Stimulated activated CD8-positive, alpha-beta memory T cell treated with anti-CD3 and anti-CD28 coated beads, Interleukin-7, amount 100 ng/mL, for 1 hour (primary cell): ENCODE measurements at places on chromosomes 1 and 21.

GRCh38 chr1:89363638-89364536, at the start of gene GBP6:
Gene GBP6, plus strand, starts transcription at chr1:89364059. Its CDS starts 4,493 bp downstream, at chr1:89368552.
- no peak for DNase-seq

DNA sequence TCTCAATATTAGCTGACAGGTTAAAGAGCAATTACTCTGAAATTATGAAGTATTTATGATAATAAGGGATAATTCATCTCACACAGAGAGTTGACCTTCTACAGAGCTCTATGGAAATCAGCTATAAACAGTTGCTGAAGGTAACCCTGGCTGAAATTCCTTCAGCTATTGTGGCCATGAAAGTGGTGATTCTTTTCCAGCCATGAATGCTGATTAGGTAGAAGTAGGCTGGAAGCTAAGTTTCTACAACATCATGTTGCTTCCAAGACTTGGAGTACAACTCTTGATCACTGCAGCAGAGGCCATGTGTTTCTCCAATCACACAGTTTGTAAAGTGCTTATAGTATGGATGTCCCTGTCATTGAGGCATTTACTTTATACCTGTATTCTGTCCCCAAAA, 2128.9 kb downstream of the MRPL39 start:
- DNase-seq: no peak

DNA sequence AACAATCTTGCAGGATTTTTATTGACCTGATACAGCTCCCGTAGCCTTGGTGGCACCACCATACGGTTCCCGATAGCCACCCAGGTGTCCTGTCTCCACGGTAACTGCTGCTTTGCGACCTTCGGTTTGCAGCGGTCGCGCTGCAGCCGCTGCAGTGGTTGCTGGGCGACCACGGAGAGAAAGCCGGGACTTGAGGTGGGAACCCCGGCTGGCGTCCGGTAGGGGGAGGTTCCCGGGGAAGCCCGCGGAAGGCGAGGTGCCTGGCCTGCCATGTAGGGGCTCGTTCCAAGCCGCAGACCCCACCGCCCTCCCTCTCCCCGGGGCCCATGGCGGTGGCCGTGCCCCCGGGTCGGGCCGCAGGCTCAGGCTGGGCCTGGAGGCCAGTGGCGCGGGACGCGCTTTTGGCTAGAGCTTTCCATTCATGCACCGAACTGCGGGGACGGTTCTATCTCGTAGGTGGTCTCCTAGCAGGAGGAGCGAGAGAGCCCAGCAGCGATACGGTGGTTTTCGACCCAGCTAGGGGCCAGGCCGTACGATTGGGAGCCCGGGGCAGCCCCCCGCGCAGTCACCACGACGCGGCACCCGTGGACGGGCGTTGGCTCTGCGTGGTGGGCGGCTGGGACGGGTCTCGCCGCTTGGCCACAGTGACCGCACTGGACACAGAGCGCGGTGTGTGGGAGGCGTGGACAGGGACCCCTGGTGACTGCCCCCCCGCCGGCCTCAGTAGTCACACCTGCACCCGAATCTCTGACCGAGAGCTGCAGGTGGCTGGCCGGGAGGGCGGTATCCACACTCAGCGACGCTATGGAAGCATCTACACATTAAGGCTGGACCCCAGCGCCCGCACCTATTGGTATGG, at the start of gene KLHDC9:
TSS of gene KLHDC9 (plus strand) at position 152 of the 859 bp plus-strand sequence. CDS start at position 327, 175 bp downstream.
- peak; percentile 36 for DNase-seq

DNA sequence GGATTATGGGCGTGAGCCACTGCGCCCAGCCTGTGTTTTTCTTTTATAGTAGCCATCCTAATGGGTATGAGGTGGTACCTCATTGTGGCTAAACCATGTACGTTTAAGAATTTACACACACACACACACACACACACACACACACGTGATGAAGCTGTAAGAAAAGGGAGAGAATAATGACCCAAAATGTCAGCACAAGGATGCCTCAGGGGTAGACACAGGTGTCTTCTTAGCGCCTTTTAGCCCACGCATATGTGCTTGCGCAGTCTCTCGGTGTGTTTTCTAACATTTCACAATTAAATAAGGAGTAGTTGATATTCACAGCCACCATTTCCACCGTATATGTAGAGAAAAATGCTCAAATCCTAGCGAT, 782 bp upstream of the PFKL start:
- DNase-seq: no peak

DNA sequence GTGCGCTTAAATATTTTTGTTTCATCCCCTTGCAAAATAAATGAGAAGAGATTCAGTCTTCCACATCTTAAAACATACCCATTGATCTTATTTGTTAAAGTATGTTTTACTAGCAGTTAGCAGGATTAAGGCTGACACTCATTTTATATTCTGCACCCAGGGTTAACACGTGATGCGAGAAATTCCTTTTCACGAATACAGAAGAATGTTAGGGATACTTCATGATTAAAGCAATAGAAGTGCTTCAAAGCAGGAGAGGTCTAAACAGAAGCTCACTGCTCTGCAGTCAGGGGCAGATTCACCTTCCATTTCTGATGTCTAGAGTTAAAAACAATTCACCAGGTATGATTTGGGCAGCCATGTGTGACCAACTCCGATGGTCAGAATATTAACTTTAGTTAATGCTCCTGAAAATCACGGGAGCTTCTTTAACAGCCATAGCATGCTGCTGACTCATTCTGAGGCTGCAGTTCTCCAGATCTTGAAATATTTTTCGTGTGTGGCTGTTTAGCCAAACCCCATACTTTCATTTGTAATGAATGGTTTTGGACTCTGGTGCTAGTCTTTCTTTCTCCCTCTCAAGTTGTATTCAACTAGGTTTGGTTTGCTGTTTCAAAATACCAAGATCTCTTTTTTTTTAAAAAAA, 19.7 kb downstream of the BCAR3 start:
- DNase-seq: no peak

GRCh38 chr1:6783936-6784559, 1.2 kb upstream of the CAMTA1 start:
- no peak for DNase-seq

DNA sequence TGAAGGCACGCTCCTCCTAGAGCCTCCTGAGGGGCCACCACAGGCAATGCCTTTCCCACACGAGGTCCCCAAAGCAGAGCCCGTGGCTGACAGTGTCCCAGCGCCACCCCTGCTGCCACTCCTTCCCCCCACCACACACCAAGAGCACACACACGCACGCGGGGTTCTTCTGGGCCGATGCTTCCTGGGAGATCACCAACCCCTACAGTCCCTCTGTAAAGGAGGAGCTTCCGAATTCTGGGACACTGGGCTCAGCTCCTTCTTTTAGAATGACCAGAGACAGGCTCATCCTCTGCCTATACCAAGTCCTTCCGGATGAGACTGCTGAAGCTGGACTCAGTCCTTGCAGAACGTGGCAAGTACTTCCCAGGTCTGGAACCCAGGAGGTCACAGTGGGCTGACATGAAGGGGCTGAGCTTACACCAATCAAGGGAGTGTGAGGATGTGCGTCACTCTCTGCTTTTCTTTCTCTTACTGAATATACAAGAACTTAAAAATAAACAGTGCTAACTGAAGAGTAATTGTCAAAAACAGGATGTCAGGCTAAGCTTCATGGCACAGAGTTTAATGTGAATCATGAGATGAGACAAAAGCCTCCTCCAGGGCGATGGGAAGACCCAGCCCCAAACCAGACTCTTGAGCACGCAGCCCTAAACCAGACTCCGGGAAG, 12.7 kb downstream of the SSU72 start:
- DNase-seq: no peak

DNA sequence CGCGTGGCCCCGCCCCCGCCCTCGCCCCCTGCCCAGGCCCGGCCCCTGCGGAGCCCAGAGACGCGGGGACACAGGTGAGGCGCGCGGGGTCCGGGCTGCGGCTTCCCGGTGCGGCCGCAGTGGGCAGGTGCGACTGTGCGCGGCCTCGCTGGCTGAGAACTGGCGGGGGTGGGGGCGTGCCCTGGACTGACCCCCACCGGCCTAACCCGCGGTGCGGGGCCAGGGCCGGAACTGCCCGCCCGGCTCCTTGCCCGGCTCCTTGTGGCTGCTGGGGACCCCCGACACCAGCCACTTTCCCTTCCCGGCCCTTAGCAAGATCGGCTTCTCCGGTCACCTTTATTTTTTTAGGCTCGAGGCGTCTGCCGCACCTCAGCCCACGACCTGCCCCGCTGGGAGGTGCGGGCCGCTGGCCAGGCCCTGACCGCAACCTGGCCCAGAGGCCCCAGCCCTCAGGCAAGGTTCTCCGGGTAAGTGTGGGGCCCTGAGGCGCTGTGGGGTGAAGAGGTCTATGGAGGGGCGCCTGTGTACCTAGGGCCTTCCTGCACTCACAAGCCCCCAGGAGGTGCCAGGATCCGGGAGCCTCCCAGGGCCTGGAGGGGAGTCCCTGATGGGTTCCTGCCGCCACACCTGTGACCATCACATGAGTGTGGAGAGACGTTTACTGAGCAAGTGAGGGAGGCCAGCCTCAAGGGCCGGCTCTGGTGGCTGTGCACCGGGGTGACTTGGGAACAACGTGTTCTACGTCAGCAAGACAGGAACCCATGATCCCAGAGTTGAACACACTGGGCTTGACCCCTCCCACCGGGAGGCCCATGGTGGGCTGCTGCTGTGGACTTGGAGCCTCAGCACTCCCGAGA, at the start of gene SMIM1:
TSS of gene SMIM1 (plus strand) at position 35 of the 857 bp plus-strand sequence. CDS start 2,625 bp downstream, outside the sequence.
- no peak for DNase-seq

DNA sequence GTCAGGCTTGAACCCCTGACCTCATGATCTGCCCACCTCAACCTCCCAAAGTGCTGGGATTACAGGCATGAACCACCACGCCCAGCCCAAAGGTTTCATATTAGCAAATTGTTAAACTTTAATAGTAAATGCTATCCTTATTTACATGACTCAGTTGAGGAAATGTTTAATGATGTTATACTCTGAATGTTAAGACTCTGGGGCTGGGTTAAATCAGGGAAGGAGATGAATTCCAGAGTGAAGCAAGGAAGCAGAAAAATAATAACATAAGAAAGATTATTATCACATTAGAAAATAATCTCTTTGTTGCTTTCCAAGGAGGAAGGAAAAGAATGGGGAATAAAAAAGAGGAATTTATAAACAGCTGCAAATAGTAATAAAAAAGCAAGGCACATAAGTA, 105.3 kb downstream of the PTGS2 start:
- DNase-seq: no peak

DNA sequence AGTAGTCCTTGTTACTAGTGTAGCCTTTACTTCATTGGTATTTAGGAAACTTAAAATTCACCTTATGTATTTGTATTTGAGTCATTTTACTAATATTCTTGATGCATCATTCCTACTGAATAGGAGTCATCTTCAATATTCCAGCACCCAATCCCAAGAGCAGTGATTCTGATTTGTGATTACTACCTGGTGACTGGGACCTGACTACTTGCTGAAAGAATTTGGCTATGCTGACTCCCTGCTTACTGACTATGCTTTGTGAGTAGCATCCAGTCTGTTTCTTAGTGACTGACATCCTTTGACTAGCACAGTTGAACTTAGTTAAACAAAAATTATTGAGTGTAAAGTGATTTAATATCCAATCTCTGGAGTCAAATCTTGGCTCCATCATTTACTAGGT, 129.9 kb upstream of the NEGR1 start:
- no peak for DNase-seq

GRCh38 chr21:15139898-15140297, 75.1 kb upstream of the NRIP1 start:
- DNase-seq: no peak

DNA sequence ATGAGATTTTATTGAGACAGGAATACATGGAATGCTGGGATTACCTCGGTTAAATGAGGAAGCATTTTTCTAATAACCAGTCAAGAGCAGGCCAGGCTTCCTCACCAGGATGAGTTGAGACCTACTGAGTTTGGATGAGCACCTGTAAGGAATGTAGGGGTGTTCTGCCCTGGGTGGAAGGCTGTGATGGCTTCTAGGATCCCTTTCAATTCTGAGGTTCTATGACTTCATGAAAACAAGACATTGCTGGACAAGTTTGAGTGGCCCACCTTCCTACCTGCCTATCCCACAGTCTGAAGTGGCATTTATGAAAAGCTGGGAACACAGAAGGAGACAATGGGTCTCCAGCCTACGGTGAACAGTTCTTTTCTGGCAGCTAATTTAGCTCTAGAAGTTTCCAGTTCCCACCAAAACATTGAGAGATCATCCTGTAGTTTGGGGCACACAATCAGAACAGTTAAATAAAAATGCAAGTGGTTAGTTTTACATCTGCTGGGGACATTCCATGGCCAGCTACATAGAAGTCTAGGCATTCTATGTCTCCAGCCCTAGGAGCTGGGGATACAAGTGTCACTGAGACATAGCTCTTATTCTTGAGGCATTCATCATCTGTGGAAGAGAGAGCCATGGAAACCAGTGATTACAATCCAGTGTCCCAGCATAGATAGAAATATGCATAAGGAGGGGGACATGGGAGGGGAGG, 51.3 kb upstream of the TSPAN2 start:
- no peak for DNase-seq
